ENCODE measurements at places on chromosomes 5 and 9. TPM values are rescaled to one million over a fixed set of nuclear protein-coding genes. Genes with fewer than 3 reads are reported as not detected.

DNA sequence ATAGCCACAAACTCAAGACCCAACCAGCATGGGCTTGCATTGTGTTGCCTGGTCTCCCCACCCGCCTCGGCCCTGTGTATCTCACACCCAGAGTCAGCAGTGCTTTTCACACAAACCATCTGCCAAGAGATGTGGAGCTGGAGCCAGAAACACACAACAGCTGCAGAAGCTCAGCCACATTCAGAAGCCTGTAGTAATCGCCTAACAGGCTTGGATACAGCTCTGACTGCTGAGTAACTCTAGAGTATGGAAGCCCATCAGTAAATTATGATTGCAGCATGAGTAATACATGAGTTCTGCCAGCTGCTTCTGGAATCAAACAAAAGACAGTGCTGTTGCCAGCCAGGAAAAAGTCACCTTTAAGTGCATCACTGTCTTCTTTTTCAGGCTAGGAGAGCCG is 16.0 kb downstream of the TEK start:
- DNase-seq = peak; percentile 63

- DNase-seq = no peak
These were observed 43.0 kb downstream of the CYFIP2 start for GRCh38 chr5:157308836-157309465.

The BASP1 gene
- total RNA-seq = 6.2 TPM

The CNTNAP3 gene
- total RNA-seq = 13.7 TPM

- no peak for DNase-seq
These were observed 66.8 kb upstream of the ITGA2 start for GRCh38 chr5:52922384-52922783.

GRCh38 chr5:167657016-167657415 is 634.4 kb upstream of the WWC1 start:
- DNase-seq = no peak

DNA sequence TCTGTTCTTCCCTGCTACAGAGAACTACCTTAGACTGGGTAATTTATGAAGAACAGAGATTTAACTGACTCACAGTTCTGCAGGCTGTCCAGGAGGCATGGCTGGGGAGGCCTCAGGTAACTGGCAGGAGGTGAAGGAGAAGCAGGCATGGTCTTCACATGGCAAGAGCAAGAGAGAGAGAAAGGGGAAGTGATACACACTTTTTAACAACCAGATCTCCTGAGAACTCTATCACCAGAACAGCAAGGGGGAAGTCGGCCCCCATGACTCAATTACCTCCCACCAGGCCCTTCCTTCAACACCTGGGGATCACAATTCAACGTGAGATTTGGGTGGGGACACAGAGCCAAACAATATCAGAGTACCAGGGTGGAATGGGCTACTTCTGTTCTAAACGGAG is 766.8 kb downstream of the TLE1 start:
- no peak for DNase-seq

GRCh38 chr5:14713476-14714390 is 49.2 kb downstream of the OTULIN start:
- DNase-seq = no peak

DNA sequence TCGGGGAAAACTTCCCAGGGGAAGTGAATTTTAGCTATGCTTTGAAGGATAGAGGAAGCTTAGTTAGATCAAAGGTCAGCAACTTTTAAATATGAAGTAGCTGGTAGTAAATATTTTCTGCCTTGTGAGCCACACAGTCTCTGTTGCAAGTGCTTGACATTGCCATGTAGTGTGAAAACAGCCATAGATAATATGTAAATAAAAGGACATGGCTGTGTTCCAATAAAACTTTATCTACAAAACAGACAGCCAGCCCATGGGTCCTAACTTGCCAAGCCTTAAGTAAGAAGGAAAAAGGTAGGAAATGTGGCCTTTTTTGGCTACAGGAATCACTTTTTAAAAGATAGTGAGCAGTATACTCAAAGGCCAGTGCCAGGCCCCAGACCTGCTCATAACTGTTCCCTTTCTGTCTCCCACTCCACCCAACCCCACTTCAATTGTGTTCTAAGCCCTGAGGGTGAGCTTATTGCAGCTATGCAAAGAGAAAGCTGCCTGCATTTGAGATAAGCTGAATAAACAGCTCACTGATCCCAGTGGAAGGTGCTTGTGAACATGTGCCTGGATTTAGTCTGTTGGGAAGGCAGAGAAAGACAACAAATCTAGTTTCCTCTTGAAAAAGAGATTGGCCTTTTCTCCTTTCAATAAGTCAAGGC is 113.0 kb upstream of the TRIM32 start:
- no peak for DNase-seq

DNA sequence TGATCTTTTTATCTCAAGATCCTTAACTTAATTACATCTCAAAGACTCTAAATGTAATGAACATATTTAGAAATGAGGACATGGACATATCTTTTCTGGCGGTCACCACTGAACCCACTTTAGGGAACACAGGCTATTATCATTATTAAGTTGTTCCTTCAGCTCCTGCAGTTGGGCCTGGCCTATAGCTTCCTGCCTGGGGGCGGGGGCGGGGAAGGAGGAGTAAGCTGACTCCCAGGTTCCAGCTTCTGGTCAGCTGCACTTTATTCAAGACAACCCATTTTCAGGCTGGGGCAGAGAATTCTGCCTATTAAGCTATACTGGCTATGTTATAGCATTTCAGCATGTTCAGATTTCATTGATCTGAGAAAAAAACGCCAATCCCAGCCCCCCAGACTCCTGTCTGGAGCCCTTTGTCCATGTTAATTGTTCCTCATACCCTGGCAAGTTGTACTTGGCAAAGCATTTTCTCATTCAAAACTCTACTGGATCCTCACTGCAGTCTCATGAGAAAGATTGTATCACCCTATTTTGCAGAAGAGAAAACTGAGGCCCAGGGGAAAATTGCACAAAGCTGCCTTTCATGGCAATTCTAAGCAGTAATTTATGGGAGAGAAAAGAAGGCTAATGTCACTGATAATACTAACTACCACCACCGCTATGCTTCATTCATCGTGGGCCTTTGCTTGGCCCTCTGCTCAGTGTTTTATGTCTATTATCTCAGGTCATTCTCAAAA is 25.1 kb downstream of the COL15A1 start:
- DNase-seq = no peak

The ENTREP1 gene
- total RNA-seq = 12.0 TPM

All from left cardiac atrium (tissue), 4 donors.